Tibial artery (tissue), 4 donors: ENCODE measurements at places on chromosomes 1 and 21.

GRCh38 chr1:160486453-160486852 is 36.6 kb downstream of the SLAMF6 start:
- DNase-seq, result no peak

DNA sequence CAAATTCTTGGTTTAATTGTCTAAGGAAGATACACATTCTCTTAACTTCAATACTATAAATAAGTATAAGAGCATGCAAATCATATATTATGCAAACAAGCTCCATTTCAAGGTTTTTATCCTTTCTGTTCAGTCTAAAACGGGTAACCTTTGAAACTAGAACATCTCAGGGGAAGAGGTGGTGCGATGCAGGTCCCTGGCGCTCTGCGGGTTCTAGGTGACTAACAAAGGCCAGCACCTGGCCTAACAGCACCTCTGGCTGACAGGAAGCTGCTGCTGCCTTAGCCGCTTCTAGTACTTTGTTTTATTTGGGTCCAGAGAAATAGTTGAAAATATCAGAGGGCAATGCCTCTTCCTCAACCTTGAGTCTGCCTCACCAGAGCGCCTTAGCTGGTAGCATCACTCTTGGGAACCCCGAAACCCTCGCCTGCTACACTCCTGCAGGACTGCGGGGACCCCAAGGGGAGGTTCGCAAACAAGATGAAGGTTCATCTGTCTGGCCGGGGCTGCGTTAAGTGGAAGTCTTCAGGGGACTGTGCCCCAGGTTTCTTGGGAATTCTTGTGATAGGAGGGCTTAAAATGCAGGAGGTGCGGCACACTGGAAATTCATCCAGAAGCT is 45.5 kb downstream of the PRDM15 start:
- DNase-seq, result no peak

- DNase-seq, result no peak
Measured at GRCh38 chr1:217029281-217030157, 306.3 kb upstream of the ESRRG start.

GRCh38 chr1:247552231-247552630 is 3.3 kb downstream of the GCSAML start:
- no peak for DNase-seq

- DNase-seq, result no peak
Measured at GRCh38 chr1:29532285-29532684, 296.0 kb downstream of the PTPRU start.
